Stimulated activated CD8-positive, alpha-beta memory T cell treated with anti-CD3 and anti-CD28 coated beads, Interleukin-4, amount 100 ng/mL, for 24 hours (primary cell): ENCODE measurements at places on chromosomes 11 and 22.

GRCh38 chr22:49068861-49069500 is 758.7 kb downstream of the BRD1 start:
- no peak for DNase-seq

GRCh38 chr11:3190600-3190999 is 25.5 kb upstream of the OSBPL5 start:
- no peak for DNase-seq

DNA sequence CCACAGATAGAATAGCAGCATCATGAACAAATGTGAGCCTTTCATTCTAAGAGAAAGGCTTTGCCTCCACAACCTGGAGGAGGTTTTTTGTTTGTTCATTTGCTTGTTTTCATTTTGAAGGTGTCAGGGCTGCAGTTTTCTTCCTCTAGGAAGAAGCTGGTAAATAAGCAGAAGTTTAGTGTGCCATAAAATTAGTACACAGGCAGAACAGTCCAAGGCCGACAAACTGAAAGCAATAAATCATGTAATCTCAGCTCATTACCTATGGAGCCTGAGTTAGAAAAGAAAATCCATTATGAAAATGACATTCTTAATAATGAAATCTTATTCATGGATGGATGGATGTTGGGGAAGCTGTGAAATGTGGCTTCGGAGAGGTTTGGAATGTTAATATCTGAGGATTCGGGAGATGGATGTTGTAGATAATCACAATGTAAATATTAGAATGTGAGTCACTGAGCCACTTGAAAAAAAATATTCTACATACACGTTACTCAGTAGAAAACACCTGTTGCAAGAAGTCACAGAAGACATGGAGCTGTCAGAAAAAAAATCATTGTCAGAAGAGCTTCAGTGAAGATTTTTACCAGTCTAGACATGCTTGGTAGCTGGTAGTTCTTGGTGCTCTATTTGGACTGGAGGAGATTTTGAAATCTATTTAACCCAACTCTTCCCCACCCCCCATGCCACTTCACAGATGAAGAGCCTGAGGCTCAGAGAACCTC is 15.0 kb upstream of the ZDHHC13 start:
- no peak for DNase-seq

GRCh38 chr11:63505857-63506528 is at the start of gene LGALS12:
Gene LGALS12 (plus strand): TSS chr11:63506084. CDS start chr11:63506459, 375 bp downstream.
- DNase-seq, result no peak

- no peak for DNase-seq
Observed at GRCh38 chr11:67056267-67057204, at the start of gene RHOD. Gene RHOD (plus strand): TSS chr11:67056847. CDS start chr11:67056903, 56 bp downstream.

- DNase-seq, result no peak
Observed at GRCh38 chr22:22799561-22799960, 88.1 kb upstream of the IGLL5 start.

DNA sequence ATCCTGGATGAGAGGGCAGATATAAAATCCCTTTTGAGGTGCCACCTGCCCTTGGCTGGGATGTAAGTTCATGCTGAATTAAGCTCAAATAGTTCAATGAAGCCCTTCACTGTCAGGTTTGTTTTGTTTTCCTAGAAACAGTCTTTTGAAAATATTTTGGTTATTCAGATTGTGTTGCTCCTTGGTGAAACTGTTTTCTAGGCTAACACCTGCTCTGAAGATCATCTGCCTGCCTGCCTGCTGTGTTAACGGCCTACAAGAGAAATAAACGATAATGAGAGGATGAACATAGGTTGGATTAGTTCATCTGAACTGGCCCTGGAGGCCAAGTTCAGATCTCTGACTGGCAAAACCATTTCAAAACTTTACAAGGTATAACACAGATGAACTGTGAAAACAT is 67.4 kb downstream of the ZBTB44 start:
- DNase-seq, result no peak

DNA sequence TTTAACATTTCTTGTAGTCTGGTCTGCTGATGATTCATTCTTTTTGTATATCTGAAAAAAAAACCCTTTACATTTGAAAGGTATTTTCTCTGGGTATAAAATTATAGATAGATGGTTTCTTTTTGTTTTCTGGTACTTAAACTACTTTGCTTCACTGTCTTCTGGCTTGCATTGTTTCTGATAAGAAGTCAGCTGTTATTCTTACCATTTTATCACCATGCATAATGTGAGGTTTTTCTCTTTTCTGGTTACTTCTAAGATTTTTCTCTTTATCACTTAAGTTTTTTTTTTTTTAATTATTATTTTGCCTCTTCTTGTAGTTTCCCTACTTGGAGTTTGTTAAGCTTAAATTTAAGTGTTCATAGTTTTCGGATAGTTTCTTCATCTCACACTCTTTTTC is 84.7 kb downstream of the HSD17B12 start:
- no peak for DNase-seq

GRCh38 chr11:61969838-61970662 is 2.6 kb upstream of the FTH1 start:
- no peak for DNase-seq

- no peak for DNase-seq
Observed at GRCh38 chr11:85947431-85948272, 92.5 kb downstream of the CCDC83 start.

- DNase-seq, result no peak
Observed at GRCh38 chr22:49047447-49047846, 780.2 kb downstream of the BRD1 start.

DNA sequence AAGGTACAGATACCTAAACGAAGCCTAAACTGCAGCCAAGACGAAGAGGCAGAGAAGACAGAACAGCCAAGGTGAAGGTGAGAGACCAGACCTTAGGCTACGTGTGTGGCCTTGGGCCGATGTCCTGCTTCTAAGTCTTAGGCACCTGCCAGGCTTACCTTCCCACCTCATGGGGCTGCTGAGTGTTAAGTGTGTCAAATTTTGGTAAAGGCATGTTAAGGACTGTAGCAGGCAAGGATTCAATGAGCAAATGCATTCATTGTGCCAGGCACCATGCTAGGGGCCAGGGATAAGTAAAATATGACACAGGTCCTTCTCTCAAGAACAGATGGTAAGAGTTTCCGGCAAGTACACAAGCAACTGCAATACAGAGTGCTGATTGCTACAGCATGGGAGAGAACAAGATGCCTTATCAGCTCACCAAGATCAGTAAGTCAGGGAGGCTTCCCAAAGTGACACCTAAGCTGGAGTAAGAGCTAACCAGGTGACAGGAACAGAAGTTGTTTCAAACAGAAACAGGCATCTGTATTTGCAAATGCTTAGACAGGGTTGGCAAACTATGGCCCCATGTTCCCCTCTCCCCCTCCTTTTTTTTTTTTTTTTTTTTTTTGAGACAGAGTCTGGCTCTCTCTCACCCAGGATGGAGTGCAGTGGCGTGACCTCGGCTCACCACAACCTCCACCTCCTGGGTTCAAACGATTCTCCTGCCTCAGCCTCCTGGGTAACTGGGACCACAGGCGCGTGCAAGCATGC is 46.7 kb downstream of the CLTCL1 start:
- DNase-seq, result no peak

GRCh38 chr22:36522662-36523061 is 6.3 kb downstream of the EIF3D start:
- DNase-seq, result no peak

DNA sequence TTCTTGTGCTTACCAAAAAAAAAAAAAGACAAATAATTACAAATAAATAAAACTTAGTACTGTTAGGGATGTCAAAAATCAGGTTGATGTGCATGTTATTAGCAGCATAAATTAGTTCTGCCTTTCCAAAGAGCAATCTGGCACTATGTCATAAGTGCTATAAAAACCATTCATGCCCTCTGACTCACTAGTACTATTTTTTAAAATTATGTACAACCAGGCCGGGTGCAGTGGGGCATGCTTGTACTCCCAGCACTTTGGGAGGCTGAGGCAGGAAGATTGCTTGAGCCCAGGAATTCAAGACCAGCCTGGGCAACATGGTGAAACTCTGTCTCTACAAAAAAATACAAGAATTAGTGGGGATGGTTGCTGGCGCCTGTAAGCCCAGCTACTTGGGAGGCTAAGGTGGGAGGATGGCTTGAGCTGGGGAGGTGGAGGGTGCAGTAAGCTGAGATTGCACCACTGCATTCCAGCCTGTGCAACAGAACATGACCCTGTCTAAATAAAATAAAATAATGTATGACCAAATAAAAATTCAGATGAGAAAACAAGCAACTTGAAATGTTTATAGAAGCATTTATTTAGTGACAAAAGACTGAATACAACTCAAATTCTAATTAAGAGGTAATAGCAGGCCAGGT is 25.3 kb downstream of the UEVLD start:
- DNase-seq, result no peak

- no peak for DNase-seq
Observed at GRCh38 chr11:59151761-59152160, 9.1 kb downstream of the FAM111A start.

DNA sequence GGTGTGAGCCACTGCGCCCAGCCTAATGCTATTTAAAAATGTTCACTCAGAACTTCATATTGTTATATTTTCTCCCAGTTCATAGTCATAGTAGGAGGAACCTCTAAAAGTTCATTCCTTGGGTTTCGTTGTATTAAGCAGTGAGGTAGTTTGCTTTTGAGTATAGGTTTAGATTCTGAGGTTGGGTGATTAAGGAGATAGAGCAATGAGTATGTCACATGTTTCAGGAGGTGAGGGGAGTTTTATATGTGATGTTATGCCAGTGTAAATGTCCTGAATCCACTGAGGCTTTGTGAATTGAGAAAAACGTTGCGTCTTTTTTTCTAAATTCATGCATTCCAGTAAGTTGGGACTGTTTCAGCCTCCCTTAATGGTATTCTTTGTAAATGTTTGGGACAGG is 4.2 kb downstream of the UBE2L3 start:
- no peak for DNase-seq

DNA sequence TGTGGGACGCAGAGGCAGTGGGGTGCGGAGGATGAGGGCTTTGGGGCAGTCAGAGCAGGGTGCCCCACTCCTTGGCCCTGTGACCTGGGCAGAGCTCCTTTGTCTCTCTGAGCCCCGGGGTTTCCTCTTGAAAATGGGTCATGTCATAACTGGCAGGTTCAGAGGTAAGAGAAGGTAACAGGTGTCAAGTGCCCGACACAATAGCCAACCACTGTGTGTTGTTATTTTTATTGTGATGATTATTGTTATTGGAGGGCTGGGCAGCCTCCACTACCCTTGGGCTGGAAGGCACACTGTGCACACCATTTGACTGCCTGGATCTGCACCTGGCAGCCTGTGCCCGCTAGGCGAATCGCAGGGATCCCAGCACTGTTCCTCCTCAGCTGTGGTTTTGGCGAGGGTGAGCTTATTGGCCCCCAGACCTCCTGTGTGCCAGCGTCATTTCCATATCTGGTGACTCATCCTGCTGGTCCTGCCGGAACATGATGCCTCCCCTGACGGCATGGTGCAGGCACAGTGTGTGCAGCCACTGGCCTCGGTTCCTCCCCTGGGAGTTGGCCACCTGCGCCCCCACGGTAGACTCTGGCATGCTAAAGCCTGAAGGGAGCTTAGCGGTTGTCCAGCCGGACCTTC is 15.4 kb upstream of the SOX10 start:
- no peak for DNase-seq

GRCh38 chr11:93370260-93370659 is 39.7 kb downstream of the DEUP1 start:
- DNase-seq, result no peak

- DNase-seq, result no peak
Observed at GRCh38 chr11:68314203-68315170, 2.1 kb downstream of the LRP5 start.

DNA sequence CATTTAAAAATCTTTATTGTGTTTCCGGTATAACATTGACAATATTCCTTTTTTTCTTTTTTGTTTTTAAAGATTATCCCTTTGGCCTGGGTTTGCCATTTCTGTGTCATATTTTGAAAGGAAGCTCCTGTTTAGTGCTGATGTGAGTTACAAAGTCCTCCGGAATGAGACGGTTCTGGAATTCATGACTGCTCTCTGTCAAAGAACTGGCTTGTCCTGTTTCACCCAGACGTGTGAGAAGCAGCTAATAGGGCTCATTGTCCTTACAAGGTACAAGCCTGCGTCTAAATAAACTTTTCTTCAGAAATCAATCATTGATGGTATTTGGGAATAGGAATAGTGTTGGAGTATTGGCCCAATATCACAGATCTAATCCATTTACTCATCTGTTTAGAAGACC is 19.8 kb downstream of the PIWIL4 start:
- DNase-seq, result no peak

- no peak for DNase-seq
Observed at GRCh38 chr11:59141673-59142460, 789 bp upstream of the FAM111A start.

- no peak for DNase-seq
Observed at GRCh38 chr11:111938687-111939160, 1.6 kb downstream of the DIXDC1 start.

- DNase-seq, result no peak
Observed at GRCh38 chr11:76553554-76554476, 109.0 kb downstream of the EMSY start.

- DNase-seq, result no peak
Observed at GRCh38 chr22:36778020-36778419, 2.1 kb upstream of the IFT27 start.

DNA sequence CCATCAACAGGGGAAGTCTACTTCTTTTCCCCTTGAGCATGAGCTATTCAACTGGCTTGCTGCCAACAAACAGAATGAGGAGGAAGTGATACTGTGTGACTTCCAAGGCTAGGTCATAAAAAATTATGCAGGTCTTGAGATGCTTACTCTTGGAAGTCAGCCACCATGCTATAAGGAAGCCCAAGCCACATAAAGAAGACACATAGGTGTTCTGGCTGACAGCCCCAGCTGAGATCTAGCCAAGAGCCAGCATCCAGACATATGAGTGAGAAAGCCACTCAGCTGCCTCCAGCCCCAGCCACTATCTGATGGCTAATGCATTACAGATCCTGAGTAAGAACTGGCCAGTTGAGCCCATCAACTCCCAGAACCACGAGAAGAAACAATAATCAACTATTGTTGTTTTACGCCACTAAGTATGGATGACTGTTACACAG is 31.0 kb upstream of the PPP2R1B start:
- no peak for DNase-seq

GRCh38 chr11:66882561-66883015 is 25.7 kb downstream of the LRFN4 start:
- no peak for DNase-seq

- DNase-seq, result no peak
Observed at GRCh38 chr11:95322539-95322938, 91.5 kb upstream of the SESN3 start.

GRCh38 chr22:46528121-46528610 is 9.3 kb downstream of the CELSR1 start:
- no peak for DNase-seq

- DNase-seq, result no peak
Observed at GRCh38 chr11:105821781-105822180, 200.3 kb downstream of the MSANTD4 start.

DNA sequence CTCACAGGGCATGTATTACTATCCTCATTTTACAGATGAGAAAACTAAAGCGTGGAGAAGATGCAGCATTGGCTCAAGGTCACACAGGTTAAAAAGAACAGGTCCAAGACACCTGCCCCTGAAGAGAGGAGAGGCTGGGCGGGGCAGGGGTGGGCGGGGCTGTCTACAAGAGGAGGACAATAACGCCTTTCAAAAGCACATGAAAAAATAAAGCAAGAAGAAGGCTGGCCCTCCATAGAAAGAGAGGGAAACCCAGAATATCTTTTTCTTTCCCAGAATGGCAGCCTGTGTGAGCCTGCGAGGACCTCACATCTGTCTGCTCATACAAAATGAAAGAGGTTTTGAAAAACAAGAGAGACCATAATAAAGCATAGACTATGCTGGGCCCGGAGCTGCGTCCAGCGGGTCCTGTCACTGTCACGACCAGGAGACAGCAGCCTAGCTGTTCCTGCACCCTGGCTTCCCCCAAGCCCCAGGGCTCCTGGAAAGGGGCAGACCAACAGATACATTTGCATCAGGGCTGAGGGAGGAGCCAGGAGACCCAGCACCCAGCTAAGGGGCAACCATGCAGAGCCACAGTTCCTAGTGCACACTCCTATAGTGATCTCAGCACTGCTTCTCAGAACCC is 61.6 kb downstream of the DSCAML1 start:
- DNase-seq, result no peak
